ENCODE measurements at places on chromosomes 4 and X.

- no peak for DNase-seq
Observed at GRCh38 chr4:2852481-2852921, 8.9 kb downstream of the ADD1 start.

DNA sequence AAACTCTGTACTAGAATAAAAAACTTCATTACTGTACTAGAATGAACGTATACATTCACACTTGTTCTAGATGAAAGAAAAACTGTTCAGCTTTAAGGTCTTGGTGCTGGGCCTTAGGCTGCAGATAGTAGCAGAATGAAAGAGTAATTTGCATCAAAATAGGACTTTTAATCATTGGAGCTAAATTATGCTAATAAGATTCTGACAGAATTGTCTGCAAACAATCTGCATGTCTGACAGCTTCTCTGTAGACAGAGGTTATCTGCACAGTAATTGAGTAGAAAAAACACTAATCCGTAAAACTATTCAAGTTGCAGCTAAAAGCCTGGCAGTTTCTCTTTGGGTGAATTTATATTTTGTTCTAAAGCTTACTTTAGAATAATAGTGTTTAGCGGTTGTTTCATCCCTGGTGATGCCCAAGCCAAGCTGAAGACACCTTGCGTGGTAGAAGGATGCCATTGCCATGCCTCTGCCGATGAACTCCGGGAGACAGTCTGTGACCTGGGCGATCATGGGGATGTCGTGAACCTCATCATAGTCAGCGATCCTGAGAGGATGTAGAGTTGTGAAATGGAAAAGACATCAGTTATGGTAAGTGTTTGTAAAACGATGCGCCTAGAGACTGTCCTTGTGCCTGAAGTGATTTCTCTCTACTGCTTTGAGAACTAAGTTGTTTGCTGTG lies 25.3 kb downstream of the LRP2BP start:
- DNase-seq: no peak

- no peak for DNase-seq
Observed at GRCh38 chr4:186265683-186266652, at the start of gene F11. Gene F11, plus strand, starts transcription at chr4:186266189. Its CDS starts 948 bp downstream, at chr4:186267137.

- no peak for DNase-seq
Observed at GRCh38 chr4:32700838-32701237, 1980.7 kb downstream of the PCDH7 start.

GRCh38 chr4:978957-979701 lies 5.8 kb upstream of the DGKQ start:
- no peak for DNase-seq

DNA sequence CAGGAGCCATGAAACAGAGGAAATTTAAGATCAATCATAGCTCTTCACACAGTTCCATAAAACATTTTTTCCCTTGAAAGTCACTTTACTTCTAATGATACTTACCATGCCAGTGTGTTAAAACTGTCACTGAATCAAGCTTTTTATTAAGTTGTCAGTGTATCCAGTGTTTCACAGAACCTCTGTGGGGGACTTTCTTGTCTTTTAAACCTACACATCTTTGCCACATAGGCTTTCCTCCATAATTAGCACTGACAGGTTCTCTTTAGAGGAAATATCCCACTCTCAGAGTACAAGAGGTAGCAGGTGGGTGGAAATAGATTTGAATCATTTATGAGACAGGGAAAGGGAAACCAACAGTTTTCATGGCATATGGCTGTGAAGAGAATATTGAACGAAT lies 25.8 kb upstream of the DYNLT3 start:
- DNase-seq: no peak

DNA sequence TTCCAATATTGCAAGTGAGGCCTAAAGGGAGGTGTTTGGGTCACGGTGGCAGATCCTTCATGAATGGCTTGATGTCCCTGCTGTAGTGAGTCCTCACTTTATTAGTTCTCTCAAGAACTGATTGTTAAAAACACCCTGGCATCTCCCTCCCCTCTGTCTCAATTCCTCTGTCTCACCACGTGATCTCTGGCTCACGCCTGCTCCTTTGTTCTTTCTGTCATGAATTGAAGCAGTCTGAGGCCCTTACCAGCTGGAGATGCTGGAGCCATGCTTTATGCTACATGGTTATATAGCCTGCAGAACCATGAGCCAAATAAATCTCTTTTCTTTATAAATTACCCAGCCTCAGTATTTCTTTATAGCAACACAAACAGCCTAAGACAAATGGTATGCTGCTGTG lies 980.7 kb upstream of the GRIA3 start:
- DNase-seq: no peak

DNA sequence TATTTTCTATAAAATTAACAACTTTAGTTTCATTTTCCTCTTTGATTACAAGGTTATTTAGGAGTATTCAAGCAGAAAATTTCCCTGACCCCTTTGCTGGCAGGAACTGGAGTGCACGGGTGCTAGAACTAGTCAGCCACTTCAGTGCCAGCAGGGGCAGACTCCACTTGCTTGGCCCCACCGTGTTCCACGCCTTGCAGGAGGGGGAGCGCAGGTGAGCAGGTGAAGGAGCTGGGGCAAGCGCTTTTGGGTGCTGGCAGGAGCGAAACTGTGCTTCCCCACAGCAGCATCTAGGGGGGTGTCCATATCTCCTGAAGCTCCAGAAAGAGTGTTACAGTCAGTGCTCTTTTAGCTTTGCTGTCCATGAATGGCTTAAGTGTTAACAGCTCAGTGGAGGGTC lies 45.5 kb downstream of the MID2 start:
- DNase-seq: no peak

DNA sequence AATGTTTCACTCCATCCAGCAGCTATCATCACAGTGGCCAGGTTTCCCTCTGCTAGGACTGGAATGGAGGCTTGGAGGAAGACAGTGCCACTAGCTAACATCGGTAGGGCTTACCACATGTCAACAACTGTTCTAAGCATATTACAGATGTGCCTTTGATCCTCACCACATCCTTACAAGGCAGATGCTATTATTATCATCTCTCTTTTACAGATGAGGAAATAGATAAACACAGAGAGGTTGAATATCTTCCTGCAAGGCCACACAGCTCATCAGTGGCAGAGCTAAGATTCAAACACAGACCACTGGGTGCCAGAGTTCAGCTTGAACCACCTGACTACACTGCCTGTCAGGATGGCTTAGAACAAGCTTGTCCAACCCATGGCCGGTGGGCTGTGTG lies 47.4 kb downstream of the MAMLD1 start:
- DNase-seq: no peak

DNA sequence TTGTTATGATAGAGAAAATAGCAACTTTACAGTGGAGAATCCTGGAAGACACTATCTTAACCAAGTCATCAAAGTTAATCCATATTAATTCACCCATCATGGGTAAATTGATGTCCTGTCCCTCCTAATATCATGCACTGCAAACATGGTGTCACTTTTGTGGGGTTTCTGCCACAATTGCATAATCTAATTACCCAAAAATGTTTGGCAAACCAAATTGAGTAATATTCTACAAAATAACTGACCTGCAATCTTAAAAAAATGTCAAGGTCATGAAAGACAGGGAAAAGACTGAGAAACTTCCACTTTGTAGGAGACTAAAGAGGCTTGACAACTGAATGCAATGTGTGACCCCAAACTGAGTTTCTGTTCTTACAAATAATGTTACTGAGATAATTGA lies 37.1 kb upstream of the PLAC8 start:
- DNase-seq: no peak

- DNase-seq: no peak
Observed at GRCh38 chr4:76703676-76704075, 194.3 kb downstream of the SOWAHB start.

GRCh38 chr4:78799551-78800495 lies 23.7 kb downstream of the BMP2K start:
- no peak for DNase-seq

- no peak for DNase-seq
Observed at GRCh38 chr4:87151730-87152129, 68.7 kb downstream of the KLHL8 start.

- no peak for DNase-seq
Observed at GRCh38 chrX:119467433-119467832, 811 bp upstream of the SLC25A5 start.

- no peak for DNase-seq
Observed at GRCh38 chrX:78116766-78117165, 12.7 kb downstream of the PGK1 start.

GRCh38 chrX:70485466-70485865 lies 40.8 kb downstream of the DLG3 start:
- DNase-seq: no peak

GRCh38 chrX:118183606-118184005 lies 67.0 kb upstream of the KLHL13 start:
- no peak for DNase-seq

DNA sequence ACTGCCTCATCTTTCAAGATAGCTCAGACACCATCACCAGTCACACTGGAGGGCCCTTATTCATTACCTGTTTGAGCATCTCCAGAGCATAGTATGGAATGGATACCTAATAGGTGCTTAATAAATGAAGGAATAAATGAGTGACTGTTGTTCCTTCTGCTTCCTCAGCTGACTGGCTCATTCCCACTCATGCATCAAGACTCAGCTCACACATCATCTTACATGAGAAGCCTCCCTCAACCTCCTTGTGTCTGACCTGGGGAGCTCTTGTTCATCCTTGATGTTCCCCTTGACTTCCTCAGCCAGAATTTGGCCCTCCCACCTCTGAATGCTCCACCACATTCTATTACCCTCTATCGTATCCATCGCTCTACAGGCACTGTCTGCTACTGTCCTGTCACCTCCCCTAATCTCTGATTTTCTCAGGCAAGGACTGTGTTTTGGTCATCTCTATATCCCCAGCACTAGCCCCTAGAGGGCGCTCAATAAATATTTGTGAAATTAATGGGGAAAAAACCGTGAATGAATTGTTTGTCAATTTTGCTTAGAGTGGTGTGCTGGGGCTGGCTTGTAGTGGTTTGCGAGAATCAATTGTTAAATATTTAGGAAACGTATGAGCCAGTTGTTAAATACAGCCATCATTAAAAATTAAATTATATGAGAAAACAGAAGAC lies 88.3 kb downstream of the NHSL2 start:
- no peak for DNase-seq

DNA sequence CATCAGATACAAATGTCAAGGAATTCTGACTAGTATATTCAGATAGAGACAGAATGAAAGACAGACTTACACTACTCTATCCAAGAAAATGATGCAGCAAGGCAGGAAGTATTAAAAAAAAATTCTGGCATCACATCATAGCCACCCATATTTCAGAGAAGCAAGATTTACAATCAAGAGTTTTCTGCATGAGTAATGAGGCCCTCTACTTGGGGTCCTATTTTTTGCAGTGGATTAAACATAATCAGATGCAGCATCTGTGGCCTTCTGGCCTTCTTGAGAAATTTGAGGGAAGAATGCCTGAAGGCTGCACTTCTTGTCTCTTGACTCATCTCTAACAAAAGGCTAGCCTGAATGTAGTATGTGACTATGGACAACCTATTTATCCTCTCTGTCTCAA lies 48.2 kb upstream of the SLIT2 start:
- no peak for DNase-seq

- no peak for DNase-seq
Observed at GRCh38 chr4:37365888-37366287, 121.3 kb downstream of the NWD2 start.

DNA sequence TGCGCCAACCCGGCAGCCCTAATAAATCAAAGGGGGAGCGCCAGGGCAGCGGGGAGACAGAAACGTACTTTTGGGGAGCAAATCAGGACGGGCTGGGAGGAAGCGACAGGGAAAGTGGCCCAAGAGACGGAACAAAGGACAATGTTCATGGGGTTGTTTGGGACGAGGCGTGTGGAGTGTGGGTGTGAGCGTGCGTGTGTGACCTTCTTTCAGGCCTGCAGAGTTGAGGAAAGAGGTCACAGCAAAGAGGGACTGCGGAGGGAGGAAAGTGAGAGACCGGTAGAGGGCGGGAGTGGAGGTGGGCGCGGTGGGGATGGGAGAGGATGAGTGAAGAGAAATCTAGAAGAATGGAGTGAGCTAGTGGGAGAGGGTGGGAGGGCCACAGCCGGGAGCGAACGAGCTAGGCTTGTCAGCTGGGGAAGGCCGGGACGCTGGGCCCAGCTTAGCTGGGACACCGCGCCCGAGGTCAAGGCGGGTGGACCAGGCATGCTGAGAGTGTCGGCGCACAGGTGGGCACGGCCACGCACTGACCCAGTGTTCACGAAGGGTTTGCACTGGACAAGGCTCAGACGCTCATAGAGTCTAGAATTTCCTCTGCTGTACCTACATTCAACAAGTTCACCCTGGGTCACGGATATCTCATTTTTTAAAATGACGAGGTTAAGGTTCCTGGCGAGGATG lies 14.7 kb upstream of the PITX2 start:
- no peak for DNase-seq

DNA sequence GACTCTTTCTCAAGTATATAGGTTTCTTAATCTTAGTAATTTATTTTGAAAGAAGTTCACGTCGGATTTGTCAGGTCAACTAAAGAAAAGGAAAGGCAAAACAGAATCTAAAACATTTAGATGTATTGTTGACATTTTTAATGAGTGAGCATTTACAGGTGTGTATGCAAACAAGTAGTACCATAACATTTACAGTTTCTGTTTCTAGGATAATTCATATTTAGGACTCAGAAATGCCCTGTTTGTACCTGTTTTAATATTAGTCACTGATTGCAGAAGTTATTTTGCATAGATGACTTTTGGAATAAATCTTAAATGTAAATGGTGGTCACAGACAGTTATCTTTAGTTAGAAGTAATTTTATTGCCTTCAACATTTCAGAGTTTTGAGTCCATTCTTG lies 151.3 kb upstream of the NUDT6 start:
- DNase-seq: no peak

GRCh38 chr4:151418385-151418784 lies 9.4 kb downstream of the FHIP1A start:
- DNase-seq: no peak

DNA sequence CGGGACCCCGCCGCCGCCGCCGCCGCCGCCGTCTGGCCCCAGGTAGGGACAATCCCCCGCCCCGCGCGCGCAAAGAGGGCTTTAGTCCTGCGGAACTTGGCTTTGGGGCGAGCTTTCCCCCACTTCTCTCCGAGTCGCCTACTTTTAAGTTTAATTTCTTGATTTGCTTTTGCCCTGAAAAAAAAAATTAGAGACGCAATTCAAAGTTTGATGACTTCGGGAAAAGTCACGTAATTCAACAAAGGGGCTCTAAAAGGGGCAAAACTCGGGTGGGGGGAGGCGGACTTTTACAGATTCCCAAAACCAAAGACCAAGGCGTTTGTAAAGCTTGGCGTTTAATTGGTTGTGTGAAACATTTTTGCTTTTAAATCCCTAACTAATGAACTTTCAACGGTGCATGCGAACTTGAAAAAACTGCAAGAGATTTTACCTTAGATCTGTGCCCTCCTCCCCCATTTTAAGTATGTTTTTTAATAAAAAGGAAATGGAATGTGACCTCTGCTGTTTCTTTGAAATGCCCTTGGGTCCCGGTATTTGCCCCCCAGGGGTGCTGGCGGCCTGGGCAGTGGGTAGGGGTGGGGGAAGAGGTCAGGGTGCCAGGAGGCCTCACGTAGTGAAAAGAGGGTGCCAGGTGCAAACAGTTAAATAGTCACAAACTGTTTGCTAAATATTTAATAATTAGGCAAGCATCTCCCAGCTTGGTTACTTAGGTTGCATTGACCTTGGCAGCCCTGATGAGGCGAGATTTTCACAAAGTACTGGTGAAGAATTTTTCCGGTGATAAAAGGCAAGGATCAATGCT lies 209.7 kb downstream of the NWD2 start:
- DNase-seq: no peak

Measured in CD4-positive, alpha-beta T cell (primary cell).